ENCODE measurements at places on chromosomes 3 and 15. TPM values are rescaled to one million over a fixed set of nuclear protein-coding genes. Genes with fewer than 3 reads are reported as not detected.

Gene SERINC4
- total RNA-seq: 0.28 TPM

Gene FOXB1
- not detected for total RNA-seq

Gene TM4SF1
- total RNA-seq: 111 TPM

Gene GALNT15
- 71.5 TPM for total RNA-seq

Gene RPP25
- 16.8 TPM for total RNA-seq

DNA sequence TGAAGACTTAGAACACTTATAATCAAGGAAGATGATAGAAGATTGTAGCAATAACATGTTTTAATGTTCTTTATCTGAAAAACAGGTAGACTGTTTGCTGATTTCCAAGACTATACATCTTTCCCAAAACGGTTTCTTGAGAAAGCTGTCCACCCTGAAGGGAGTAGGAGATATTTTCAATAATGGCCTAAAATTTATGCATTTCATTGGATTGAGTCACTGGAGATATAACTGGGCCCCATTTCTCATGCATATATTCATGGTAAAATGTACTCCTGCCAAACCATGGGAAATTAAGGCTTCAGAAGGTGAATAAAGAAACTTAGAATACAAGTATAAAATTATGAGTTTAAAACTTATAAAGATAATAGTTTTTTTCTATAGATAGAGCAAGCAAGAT, 143.9 kb downstream of the LSAMP start:
- DNase-seq: no peak

GRCh38 chr15:76140074-76140464, 80.3 kb downstream of the TMEM266 start:
- DNase-seq: no peak

GRCh38 chr3:196641333-196642054, 2.0 kb downstream of the NRROS start:
- DNase-seq: no peak

DNA sequence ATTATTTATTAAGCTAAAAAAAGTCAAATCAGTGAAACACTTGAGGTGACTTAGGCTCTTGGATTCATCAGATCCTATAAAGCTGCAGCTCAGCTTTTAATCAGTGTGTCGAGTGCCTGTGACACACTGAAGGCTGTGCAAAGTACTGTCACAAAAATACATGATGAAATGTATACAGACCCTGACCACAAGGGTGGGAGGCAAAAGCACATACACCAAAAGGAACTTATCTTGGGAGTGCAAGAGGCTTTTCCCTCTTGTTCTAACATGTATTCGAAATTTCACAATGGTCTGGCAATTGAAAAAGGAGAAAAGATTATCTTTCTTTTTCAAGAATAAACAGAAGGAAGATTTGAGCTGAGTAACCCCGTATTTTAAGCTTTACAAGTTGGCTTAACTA, 35.9 kb downstream of the VGLL4 start:
- DNase-seq: no peak

DNA sequence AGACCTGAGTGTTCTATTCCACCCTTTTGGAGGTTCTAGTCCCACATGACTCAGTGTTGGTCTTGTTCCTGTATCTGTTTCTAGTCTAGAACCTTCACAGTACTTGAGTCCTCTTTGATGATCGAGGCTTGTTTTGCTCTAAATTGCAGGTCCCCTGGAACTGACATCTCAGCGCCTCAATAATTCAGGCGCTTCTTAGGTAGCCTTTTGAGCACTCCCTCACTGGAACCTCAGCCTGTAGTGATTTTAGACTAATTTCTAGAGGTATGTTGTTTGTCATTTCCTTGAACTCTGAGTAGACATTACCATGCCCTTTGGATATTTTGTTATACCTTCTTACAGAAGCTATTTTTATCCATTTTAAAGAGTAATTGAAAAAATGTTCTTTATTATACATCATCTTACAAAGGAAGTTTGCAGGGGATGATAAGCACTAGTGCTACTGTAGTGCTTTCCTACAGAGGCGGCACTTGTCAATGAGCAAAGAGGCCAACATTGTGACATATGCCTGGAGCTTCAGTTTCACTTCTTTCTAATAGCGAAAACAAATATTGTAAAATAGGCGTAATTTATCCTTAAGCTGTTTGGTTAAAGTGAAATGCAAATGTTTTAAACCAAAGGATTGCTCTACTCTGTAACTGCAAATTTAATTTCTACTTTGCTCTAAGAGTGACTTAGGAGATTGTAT, 75.7 kb downstream of the EFL1 start:
- DNase-seq: no peak

GRCh38 chr3:171829841-171830517, 13.2 kb upstream of the TMEM212 start:
- DNase-seq: peak; percentile 68

- no peak for DNase-seq
Observed at GRCh38 chr3:24863215-24863614, 368.6 kb upstream of the THRB start.

DNA sequence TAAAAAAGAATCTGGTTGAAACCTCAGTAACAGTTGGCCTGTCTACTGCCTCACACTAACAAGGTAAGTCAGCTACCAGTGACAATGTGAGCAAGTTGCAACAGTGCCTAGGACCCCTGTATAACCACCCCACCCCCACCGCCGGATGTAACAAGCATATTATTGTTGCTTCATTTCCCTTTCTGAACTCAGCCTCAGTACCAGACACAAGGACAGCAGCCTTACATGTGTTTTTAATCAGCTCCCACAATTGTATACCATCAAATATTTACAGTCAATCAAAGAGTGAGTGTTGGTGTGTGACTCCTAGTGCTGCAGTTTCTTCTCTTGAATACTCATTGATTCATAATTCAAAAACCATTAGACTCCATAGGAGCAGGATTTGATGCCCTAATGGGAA, 96.4 kb downstream of the PYDC2 start:
- no peak for DNase-seq

DNA sequence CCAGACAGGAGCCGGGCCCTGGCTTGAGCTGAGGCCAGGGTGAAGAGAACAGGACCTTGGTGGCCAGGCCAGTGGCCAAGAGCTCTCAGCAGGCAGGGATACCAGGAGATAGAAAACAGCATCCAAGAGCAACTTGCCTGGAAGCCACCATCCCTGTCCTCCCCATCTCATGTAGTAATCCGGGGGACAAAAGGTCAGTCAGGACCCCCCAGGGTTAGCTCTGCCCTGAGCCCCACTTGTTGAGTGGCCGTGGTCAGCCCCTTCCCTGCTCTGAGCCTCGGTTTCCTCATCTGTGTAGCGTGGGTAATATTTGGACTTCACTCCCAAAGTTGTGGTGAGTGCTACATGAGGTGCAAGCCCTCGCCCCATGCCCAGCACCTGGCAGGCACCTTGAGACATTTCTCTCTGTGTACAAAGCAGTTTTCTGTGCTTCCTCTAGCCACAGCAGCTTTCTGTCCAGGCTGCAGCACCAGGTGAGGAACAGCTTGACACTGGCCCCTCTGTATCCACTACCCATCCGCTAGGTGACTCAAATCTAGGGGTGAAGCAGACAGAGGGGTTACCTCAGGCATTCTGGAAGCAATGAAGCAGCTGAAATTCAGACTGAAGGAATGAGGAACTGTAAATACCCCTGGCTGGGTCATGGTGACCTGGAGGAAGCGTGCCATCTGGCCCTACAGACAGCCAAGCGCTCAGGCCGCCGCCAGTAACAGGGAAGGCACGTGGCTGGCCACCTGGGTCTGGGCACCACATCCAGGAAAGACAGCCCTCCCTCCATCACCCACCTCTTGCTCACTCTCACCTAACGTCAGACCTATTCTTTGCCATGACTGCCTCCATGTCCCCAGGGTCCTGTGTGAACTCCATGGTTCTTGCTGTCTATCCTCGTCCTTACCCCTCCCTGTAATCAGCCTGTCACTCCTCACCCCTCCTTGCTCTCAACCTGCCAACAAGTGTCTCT, 6.7 kb downstream of the CISH start:
- peak; percentile 91 for DNase-seq

DNA sequence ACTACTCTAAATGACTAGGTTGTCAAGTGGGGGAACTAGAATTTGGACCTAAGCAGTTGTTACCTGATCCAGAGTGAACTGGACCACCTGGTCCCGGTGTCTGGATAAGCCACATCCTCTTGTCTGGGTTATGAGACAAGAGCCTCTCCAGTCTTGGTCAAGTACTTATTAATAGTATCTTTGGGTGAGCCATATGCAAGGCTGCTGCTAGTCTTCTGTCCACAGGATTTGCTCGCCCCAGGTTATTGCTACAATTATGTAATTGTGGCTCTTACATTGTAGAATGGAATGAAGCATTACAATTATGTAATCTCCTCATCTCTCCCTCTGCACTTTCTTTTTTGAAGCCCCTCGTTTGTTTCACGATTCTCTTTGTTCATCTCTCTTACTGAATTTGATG, 24.0 kb upstream of the AGBL1 start:
- DNase-seq: no peak

DNA sequence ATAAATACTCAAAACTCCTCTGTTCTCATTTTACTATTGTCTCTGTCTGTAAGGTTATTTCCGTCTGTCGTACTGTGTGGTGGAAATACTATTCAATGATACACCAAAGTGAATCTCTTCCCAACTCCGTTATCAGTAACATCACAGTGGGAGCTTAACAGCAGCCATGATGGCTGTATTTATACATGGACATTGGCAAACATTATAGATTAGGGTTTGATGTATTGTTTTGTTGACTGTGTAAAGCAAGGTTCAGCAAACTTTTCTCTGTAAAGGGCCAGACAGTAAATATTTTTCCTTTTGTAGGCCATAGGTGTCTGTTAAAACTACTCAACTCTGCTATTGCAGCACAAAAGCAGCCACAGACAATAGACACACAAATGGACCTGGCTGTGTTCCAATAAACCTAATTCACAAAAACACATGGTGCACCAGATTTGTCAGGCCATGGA, 23.2 kb downstream of the LIPC start:
- no peak for DNase-seq

DNA sequence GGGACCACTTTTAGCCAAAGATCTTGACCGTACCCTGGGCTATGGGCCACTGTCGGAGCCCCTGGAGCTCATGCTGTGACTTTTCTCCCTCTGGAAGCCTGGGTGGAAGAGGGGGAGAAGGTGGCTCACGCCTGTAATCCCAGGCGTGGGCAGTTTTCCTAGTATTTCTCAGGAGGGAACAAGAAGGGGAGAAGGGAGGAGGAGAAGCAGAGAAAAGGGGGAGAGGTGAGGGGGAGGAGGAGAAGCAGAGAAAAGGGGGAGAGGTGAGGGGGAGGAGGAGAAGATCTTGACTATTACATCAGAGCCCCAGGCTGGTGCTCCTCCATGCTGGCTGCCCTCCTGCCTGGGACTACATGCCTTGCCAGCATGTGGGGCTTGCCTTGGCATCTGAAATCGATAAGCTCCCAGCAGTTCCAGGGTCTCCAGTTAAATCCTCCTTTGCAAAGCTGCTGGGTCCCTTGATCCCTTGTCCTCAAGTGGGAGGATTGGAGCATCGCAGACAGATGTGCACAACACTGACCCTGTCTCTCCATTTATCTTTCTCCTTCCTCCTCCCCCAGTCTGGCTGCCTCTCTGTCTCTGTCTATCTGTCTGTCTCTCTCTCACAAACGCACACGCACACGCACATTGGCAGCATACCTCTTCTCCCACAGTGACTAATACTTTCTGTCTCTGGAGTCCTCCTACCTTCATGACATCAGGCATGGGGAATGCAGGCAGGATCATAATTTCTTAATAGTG, 41.6 kb downstream of the MRAS start:
- peak; percentile 68 for DNase-seq

DNA sequence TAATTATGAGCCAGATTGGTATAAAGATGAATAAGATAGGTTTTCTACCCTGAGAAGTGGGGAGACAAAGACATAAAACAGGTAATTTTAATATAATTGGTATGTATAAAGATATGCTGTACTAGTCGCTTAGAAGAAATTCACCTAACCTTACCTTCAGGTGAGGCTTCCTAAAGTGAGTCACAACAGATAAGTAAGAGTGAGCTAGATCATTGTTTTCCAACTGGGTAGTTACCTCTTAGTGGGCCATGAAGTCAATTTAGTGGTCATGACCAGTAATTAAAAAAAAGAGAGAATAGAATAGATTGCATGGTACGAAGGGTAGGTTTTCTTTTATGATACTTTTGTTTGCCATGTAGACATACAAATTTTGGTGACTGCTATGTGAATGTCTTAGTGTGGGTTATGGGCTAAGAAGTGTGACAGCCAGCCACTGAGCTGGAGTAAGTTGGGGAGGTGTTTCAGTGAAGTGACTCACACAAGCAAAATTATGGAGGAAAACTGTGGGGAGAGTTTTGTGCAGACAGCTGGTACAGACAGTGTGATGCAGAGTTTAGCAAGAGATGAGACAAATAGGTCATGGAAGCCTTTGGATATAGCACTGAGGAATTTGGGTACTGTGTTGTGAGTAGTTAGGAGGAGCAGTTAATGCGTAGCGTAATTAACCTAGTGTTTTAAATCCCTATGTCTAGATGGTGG, 8.2 kb downstream of the TRNT1 start:
- no peak for DNase-seq

DNA sequence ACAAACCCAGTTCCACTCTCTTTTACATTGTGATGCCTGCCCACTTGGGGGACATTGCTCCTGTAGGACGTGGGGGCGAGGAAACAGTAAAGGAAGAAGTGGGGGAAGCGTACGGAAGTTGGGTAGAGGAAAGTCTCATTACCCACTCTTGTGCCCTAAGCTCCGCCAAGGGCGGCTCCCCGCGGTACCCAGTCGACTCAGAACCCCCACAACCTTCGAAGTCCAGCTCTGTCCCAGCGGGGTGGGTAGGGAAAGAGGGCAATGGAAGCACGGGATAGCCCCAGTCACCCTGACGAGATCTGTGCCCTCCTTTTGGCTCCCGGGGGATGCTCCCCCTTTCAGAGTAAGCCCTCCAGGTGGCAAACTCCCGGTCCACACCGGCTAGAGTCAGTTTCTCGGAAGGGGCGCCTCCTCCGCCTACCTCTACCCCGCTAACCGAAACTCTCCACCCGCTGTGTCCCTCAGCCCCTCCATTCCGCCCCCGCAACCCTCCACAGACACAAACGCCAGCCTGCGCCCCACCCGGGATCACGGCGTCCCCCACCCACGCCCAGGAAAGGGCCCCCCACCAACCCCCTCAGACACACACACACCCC, 527 bp downstream of the CSNK1G1 start:
- no peak for DNase-seq

All from uterus (tissue), 4 donors.